NCI-H2081 (cell line): ENCODE measurements at places on chromosomes 12 and 14.

- DNase-seq: no peak
These were observed 16.0 kb downstream of the LRRK2 start for GRCh38 chr12:40240779-40241178.

- DNase-seq: no peak
These were observed 167.1 kb downstream of the ADGRD1 start for GRCh38 chr12:131120831-131121271.

GRCh38 chr14:49960453-49960852, 67.6 kb downstream of the ARF6 start:
- no peak for DNase-seq

DNA sequence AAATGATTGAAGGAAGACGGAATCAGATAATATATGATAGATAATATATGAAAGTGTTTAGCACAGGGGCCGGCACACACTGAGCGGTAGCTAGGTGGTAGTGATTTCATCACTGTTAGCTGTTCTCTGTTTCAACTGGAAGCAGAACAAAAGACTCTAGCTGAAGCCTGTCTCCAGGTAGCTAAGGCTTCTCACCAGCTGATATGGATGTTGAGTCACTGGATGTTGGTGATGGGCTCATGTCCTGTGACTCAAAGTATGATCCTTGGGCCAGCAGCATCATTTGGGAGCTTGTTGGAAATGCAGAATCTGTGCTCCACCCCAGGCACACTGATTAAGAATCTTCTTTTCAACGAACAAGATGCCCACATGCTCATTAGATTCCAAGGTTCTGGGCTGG, 21.7 kb upstream of the KCNA5 start:
- no peak for DNase-seq

DNA sequence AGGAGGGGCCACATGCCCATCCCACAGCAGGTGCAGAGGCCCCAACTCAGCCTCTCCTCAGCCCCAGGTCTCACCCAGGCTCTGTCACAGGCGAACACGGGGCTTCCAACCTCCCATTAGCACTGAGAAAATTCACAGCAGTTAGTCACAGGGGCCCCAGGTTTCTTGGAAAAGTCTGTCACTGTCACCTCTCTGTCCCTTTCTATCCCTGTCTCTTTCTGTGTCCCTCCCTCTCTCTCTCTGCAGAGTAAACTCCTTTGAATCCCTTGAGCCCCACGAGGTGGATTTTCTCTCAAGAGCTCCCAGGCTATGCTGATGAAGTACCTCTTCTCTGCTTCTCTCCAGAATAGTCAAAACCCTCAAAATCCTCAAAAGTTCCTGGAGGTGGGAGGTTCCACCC, 14.0 kb upstream of the ENDOU start:
- no peak for DNase-seq

DNA sequence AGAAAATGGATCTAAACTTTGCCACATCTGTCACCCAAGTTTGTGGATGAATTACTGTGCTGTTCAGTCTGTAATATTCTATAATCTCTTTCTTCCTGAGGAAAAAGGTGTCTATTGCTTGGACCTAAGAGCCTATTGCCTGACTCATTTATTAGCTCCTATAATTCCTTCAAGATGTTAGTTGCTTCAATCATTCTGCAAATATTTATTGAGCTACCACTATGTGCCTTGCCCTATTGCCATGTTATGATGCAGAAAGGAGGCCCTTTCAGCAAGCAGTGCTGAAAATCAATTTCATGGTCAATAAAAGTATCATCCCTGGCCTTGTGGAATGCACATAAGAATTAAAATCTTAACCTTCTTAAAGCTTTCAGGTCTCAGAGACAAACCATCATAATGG, 113.6 kb downstream of the CCER1 start:
- no peak for DNase-seq

GRCh38 chr14:73620268-73620667, 8.0 kb downstream of the ACOT6 start:
- DNase-seq: no peak

DNA sequence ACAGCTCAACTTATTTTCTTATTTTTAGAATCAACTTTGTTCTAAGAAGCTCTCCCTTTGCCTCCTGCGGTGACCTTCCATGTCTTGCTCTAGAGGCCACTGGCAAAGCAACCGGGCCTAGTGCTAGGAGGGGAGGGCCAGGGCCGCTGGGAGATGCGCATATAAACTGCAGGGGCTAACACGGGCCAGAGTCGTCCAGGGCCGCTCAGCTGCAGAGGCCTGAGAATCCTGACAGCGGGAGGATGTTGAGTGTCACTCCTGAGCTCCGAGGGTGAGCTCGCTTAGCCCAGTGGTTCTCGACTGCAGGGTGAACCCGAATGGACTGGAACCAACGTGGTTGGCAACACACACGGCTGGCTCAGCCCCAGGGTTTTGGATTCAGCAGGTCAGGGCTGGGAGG, 6.5 kb upstream of the PIWIL1 start:
- no peak for DNase-seq

GRCh38 chr12:50686976-50687375, 76.9 kb upstream of the ATF1 start:
- no peak for DNase-seq

GRCh38 chr12:95408201-95408600, 65.8 kb upstream of the METAP2 start:
- DNase-seq: no peak

DNA sequence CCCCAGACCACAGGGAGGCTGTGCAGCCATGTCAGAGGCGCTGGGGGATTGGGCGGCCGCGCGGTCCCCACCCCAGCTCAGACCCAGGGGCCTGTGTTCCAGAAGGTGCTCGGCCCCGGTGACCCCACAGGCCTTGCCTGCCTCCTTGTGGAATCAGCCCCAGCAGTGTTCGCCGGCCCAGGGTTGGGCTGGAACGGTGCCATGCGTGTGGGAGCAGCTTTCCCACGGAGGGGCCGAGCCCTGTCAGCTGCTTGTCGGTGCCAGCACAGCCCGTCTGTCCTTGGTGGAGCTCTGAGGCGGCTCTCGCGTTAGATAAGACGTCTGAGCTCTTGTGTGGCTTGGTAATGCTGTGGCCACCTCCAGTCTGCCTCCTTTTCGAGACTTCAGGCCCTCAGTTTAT, 8.5 kb downstream of the ZFYVE21 start:
- DNase-seq: no peak

DNA sequence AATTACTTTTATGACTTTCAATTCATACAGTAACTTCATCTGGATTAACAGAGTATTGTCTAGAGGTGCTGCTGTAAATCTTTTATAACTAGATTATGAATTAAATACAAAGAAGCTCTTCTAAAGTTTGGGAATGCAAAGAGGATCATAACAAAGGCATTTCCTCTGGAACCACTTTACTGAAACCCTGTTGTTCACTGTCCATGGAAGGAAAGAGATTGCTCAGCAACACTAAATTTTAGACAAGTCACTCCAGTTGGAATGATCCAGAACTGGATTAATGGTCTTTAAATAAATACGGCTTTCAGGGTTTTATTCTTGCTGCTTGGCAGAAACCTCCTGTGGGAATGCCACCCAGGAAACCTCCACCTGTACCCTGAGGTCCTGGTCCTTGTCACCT, 250.6 kb downstream of the KSR2 start:
- no peak for DNase-seq

DNA sequence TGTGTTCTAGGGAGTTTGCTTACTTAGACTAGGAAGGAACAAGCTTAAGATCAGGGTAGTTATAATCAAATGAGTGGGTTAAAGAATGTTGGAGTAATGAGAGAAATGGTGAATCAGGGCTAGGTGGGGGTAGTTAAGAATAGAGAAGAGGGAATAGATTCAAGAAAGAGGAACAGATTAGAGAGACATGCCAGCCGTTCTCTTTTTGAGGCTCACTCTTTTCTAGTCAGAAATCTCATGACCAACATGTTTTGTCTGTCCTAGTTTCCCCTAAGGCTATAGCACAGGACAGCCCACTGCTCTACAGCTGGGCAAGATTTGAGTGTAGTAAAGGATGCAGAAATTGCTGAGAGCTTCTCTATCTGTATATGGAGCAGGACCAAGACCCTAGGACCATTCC, 258.4 kb downstream of the AKAP6 start:
- DNase-seq: no peak

DNA sequence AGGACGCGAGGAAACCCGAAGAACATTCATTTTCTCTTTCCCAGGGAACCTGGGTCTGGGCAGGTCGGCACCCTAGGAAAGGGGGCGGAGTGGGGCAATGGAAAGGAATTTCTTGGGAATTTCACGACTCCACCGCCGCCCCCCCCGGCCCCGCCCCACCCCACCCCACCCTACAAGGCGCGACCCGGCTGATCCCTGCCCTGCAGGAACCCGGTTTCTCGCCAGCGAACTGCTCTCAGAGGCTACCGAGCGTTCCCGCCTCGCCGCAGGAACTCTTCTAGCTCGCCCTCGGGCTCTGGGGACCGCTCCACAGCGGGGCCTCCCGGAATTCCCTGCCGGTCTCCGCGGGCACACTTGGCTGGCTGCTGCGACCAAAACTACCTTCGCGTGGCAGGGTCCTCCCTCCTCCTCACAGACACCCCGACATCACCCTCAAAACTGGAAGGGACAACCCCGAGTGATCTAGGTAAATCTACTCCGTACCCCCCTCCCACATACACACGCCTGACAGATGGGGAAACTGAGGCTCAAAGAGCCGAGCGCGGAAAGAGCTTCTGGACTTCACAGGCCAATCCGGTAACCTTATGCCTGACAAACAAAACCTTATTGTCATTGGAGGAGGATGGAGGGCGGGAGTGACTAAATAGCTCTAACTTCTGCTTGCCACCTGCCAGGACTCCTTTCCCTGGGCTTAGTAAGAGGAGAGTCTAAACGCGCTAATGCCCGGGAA, 785 bp upstream of the ACTN1 start:
- DNase-seq: no peak

- no peak for DNase-seq
These were observed at the start of gene HOXC9 for GRCh38 chr12:54000116-54001114. HOXC9 (plus strand) TSS chr12:54000161; CDS start chr12:54000189, 28 bp downstream.

DNA sequence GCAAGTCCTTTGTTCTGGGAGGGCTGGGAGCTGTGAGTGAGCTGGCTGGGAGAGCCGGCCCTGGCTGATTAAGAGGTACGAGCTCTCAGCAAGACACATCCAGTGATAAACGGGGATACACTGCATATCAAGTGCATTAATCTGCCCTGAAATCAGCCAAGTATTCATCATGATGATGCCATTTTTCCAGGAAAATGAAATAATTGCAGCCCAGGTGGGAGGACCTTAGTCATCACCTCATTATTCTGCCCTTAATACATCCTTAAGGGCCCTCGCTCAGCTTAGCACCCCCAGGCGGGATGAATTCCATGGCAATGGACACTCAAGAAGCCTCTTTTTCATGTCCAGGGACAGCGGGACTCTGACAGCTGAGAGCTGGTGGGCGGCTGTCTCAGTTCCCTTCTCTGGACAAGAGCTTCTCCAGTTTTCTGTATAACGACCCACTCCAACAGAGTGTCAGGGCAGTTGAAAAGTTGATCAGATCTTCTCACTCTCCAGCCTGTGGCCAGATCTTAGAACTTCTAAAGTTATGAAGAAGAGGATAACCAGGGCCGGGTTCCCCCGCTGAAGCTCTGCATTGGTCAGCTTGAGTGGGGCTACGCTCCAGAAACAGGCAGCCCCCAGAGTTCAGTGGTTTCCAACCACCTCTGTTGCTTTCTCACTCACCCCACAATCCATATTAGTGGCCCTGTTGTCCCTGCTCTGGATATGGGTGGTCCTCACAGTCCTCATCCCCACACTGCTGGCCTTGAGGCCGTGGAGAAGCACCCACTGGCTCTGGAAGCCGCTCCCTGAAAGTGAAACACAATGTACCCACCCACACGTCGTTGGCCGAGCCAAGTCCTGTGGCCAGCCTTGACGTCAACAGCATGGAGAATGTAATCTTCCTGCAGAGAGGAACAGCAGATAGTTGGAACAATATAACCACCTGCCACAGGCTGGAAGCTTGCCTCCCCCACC, 306.2 kb upstream of the DIO3 start:
- no peak for DNase-seq

- no peak for DNase-seq
These were observed 15.4 kb upstream of the ZNF641 start for GRCh38 chr12:48366131-48366530.

DNA sequence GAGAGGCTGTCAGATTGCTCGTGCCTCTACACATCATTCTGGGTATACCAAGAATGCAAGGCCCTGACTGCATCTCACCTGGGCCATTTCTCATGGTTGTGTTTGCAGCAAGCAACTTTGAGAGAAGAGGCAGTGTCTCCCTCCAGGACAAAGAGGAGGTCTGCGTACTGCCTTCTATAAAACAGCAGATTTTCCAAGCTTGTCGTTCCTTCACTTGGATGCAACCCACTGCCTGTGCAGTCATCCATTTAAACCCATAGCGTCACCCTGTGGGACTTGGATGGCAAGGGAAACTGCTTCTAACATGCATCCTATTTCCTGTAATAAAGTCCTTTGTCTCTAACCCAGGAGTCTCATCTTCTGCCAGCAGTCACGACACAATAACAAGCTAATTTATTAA, 1.3 kb downstream of the POMT2 start:
- DNase-seq: no peak

- DNase-seq: no peak
These were observed 65.1 kb upstream of the PZP start for GRCh38 chr12:9273276-9273675.

GRCh38 chr14:94173471-94173884, 644 bp upstream of the PPP4R4 start:
- no peak for DNase-seq

DNA sequence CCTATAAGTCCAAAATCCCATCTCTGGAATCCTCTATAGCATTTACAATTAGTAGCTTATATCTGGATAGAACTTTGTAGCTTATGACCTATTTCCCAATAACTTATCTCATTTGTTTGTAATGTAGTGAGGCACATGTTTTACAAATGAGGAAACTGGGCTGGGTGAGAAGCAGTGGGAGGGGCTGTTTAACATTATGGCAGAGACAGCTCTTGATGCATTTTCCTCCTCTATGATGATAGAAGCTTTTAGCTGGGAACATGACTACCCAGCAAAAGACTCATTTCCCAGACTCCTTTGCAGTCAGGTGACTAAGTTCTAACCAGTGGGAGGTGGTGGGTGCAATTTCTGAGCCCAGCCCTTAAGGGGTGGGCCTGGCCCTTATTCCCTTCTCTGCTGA, 179.7 kb downstream of the TTC8 start:
- DNase-seq: no peak

- DNase-seq: no peak
These were observed 129.2 kb upstream of the EVL start for GRCh38 chr14:99936056-99936455.

DNA sequence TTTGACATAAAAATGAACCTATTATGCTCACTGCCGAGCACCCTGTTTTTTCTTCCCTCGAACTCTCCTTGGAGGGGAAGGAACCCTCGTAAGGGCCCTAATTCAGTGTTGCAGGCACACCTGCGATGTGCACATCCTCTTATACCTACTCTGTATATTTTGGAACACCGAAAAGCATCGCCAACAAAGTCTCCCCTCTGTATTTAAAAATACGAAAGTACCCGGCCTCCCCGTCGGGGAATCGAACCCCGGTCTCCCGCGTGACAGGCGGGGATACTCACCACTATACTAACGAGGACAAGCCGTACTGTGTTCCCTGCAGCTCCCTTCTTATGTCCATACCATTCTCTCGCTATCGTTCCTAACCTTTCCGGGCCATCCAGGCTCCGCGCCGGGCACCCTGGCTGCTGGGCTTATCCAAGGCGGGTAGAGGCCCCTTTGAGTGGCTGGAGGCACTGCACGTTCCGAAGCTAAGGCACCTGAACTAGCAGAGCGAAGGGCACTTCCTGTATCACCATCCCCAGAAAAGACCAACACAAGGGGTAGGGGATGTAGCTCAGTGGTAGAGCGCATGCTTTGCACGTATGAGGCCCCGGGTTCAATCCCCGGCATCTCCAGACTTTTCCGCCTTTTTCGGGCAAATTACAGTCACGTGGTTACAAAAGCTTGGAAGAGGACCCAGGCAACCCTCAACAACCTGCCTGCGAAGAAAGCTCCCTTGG, 25.1 kb upstream of the UBC start:
- DNase-seq: no peak
